ENCODE measurements at places on chromosomes 16 and 17.

DNA sequence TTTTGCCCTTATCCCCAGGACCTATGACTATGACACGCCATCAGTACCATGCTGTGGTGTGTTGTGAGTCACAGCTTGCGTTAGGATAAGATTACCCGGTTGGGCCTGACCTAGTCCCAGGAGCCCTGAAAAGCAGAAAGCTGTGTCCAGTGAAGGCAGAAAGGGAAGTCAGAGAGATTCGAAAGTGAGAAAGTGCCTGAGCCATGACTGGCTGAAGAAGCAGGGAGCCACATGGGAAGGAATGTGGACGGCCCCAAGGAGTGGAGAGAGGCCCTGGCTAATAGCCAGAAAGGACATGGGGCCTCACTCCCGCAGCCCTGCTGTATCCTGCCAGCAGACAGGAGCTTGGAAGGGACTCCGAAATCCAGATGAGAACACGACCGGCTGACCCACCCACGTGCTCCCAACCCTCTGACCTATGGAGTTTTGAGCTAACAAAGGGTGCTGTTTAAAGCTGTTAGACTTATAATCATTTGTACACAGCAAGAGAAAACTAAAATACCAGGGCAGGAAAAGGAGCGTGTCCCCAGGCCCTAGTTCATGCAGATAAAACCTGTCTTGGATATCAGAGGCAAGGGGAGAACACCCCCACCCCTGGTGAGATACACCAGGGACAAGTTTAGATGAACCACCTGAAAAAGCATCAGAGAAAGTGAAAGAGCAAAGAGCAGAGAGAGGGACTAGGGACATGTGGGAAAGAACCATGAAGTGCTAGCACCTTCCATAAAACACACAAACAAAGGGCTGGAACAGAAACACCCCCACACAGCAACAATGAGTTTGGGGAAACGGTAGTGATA is 115.3 kb downstream of the SLC39A11 start:
- DNase-seq = no peak

DNA sequence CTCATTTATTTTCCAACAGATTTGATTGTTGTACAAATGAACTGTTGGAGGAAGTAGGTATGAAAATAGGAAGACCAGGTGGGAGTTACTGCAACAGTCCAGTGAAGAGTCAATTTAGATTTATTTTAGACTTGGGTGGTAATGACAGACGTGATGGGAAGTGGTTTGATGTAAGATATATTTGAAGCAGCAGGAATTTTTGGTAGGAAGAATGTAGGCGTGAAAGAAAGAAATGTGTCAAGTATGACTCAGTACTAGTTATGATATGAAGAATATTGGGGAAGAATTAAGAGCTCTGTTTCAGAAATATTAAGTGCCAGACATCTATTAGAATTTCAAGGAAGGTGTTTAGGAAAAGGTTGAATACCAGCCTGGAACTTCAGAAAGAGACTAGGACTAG is 247.9 kb upstream of the AXIN2 start:
- no peak for DNase-seq

DNA sequence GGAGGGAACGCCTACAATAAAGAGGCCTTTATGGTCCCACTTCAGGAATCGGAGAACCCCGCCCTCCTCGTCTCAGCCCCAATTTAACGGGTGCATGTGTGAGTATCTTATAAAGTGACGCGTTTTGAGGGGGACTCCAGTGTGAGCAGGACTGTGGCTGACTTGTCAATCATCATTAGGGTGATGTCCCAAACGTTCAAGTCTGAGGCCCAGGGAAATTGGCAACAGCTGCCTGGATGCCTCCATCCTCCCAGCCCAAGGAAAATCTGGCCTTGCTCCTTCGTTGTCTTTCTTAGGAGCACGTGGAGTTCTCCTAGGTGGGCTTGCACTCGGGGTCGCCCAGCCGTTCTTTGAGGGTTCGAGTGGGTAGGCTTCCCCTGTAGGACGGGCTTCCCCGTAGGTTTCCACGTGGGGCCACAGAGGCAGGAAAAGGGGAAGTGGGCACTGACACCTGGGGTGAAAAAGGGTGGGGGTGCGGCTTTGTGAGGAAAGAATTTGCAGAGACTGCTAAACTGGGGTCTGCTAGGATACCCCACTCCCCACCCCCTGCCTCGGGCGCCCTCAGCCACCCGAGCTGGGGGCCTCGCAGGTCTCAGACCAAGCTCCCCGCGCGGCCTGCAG is 561 bp upstream of the HERPUD1 start:
- DNase-seq = no peak

DNA sequence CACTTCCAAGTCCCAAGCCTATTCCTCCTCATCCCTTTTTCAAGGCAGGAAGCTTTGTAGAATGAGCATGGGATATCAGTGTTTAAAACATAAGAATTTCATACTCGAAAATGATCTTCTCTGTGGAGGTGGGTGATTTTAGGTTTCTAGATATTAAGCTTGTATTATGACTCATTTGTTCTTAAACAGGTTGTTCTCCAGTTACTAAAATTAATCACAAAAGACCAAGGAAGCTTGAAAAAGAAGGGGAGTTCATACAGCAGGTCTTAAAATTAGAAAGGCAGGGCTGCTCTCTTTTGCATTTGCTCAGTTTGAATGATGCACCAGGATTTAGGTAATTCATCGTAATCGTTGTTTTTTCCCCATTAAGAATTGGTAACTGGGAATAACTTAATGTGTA is 208.7 kb downstream of the PRKCA start:
- no peak for DNase-seq

- no peak for DNase-seq
These were observed 385 bp upstream of the ZFP1 start for GRCh38 chr16:75147968-75148310.

Measured in osteocyte (in vitro differentiated cells).